ENCODE measurements at places on chromosomes 2 and 18.

DNA sequence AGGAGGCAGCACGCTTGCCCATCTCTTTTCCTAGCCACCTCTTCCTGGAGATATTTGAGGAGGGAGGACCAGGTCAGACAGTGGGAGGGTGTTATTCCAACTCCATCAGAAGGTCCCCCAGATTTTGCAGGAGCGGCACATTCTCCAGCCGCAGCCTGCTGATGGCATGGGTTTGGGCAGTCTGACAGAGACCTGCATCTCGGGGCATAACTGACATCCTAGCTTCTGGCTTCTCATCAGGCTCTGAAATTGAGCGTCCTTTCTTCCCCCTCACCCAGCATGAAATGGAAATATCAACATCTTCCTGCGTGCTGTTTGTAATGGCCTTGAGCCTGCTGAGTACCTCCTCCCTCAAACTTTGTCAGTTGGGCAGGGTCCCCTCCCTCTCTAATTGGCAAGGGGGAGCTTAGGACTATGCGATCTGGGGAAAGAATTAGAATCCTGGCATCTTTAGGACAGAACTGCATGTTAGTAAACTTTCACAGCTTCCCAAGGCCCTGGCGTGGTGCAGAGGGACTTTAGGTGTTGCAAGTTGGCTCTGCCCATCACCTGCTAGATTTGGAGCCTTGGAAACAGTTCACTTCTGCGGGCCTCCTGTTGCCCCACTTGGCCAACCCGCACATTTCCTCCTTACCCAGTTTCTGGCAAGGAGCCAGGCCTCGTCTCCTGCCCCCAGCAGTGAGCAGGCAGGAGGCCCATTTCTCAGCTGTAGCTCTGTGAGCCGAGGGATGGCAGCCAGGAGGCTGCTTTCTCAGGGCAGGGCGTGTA is 2.2 kb downstream of the ITM2C start:
- no peak for DNase-seq

DNA sequence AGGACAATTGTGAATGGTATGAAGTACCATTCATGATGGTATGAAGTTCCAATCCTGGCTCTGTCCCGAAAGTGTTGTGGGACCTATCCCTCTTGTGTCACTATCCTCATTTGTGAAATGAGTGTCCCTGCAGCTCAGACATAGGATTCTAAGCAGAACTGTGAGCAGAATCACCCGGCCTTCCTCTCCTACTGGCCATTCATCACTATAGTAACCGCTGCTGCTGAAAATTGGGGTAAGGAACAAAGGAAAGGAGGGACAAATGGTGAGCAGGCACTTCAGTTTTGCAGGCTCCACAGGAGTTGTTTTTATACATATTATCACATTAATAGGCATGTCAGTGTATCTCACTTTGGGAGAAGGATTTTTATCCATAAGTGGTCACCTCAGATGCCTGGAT is 27.4 kb downstream of the SMYD1 start:
- no peak for DNase-seq

- peak; percentile 90 for DNase-seq
Observed at GRCh38 chr2:101704046-101704466, 6.5 kb downstream of the MAP4K4 start.

DNA sequence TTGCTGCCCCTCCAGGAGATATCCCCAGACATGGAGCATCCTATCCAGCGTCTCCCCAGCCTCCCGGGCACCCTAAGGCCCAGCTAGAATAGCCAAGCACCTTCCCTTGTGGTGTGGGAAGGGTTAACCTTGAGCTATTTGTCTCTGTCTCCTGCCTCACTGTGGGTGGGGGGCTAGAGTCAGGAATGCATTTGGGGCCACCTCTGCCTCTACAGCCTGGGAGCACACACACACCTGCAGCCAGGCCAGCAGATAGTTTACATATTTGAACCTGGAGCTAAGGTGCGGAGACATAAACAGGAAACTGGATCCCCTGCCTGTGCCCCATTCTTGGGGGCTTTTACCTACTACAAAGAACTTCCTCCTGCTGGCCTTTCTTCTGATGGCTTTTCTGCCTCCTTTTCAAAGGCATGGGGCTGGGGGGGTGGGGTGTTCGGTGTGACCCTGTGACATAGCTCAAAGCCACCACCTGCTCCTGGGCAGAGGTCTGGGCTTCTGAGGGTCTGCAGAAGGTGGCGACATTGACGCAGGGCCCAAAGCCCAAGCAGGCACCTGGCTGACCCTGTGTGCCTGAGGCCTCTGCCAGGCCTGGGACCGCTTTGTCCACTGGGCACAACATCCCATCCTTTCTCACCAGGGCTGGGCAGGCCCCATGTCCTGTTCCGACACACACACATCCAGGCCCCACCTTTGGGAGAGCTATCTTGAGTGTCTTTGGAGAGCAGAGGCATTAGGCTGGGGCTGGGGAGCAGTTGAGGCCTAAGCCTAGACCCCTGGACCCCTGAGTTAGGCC is 34.2 kb downstream of the EMX1 start:
- DNase-seq, result no peak

DNA sequence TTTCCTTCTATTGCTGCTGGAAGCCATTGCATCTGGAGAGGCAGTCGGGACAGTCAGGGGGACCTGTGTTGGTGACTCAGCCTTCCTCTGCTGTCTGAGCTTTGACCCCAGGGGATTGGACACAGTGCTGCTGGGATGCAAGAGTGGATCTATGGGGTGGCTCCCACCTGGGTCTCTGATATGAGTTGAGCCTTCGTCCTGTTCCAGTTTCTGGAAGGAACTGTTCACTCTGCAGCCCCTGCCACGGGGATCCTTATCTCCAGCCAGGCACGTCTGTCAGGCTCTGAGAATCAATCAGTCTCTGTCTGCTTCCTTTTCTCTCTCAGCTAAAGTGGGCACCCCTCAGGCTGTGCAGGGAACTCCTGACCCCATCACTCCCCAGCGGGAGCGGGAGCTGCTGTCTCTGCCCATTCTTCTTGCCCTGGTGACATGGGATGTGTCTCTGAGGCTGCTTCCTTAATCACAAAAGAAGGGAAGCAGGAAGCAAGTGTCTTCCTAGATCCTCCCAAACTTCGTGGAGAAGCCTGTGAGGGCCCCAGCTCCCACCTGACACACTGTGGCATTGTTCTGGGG is 51.7 kb downstream of the ARHGAP28 start:
- no peak for DNase-seq

GRCh38 chr2:240650254-240650965 is 25.1 kb downstream of the GPR35 start:
- DNase-seq, result no peak

GRCh38 chr2:117067900-117068299 is 746.6 kb upstream of the DDX18 start:
- no peak for DNase-seq

GRCh38 chr2:145323512-145323911 is 803.6 kb upstream of the ZEB2 start:
- DNase-seq, result peak; percentile 16

DNA sequence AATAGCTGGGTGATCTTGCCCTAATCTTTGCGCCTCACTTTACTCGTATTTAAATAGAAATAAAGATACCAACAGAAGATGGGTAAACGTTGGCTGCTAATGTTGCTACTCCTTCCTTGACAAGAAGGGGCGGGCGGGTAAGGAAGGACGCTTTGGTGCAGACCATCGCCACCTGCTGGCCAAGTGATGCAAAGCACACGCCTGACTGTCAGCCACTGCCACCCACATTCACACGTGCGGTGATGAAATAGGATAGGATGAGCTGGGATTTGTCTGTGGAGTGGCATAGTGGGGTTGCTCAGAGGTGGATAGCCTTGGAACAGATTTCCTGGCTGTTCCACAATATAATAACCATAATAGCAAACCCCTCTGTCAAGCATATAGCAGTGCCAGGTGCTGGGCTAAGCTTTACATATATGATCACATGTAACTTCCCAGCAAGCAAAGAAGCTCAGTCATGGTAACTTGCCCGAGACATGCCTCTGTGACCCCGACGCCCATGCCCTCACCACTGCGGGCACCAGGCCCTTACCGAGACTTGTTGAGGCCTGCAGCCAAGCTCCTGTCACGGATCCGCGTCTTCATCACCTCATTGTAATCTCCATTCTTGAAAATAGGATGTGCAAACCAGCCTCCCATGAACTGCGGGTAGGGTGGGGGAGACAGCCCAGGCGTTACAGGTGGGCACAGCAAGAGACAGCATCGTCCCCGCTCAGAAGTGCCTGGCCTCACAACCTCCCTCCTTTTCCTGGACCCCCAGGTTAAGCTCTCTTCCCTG is 39.3 kb downstream of the LCT start:
- DNase-seq, result peak; percentile 88

GRCh38 chr2:85357736-85358135 is 3.2 kb downstream of the ELMOD3 start:
- no peak for DNase-seq

DNA sequence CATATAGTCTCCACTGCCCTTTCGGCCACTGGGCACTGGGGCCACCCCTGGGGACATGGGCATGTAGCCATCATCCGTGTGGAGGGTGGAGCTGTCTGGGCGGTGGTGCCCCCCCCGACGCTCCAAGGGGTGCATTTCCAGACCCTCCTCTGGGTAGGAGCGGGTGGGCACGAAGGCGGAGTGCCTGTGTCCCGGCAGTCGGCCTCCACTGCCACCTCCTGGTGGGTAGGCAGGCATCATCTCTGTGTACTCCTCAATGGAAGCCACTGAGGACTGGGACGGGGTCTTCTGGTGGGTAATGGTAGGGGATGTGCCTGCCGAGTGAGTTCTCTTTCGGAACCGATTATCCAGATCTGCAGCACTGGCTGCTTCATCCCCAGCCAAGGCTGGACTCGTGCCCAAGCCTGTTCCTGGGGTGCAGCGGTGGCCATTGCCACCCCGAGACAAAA is 2.8 kb downstream of the IRS1 start:
- DNase-seq, result peak; percentile 64

- DNase-seq, result no peak
Observed at GRCh38 chr18:70457223-70457622, 168.4 kb downstream of the SOCS6 start.

DNA sequence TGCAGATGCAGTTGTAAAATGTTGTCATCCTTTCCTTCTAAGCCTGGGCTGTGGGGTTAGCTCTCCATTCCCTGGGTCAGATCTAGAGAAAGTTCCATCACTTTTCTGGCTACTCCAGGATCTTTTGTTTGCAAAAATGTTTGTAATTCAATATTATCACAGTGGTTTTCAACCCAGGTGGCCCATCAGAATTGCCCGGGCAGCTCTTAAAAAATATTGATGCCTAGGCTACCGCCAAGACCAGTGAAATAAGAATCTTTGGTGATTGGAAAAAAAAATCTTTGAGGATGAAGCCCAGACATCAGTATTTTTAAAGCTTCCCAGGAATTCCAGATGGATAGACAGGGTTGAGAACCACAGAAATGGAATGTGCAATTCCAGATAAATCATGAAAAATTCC is 232.5 kb upstream of the SPRED2 start:
- no peak for DNase-seq

- DNase-seq, result no peak
Observed at GRCh38 chr2:128437204-128437565, 118.5 kb upstream of the HS6ST1 start.

DNA sequence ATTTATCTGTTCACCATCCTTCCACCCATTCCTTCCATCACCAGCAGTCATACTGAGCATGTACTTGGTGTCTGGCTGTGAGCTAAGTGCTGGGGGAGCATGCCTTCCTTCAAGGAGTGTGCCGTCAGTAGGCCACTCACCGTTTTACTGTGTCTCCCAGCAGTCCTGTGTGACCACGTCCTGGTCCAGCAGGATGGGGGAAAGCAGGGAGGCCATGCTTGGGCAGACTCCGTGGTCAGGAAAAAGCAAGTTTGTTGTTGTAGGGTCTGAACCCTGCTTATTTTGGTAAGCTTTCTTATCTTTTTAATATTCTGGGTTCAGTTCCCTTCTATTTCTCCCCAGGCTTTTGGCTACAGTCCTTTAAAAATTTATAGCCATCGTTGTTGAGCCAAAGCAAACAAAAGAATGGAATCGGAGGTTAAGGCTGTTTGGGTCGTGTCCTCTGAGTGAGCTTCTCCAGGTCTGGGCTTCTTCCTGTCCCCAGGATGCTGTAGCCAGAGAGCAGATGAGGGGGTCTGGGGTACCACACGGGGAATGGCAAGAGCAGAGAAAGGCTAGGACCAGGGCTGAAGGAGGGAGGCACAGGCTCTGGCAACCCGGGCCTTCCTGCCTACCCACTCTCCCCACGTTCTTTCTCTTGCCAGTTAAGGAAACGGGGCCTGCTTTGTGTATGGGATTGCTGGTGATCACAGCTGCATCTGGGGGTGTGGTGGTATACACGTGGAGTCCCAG is 13.5 kb downstream of the SLC30A3 start:
- DNase-seq, result peak; percentile 31

GRCh38 chr2:64789466-64790320 is 136.0 kb upstream of the SERTAD2 start:
- no peak for DNase-seq

GRCh38 chr18:24754583-24755253 is 294.3 kb downstream of the HRH4 start:
- DNase-seq, result no peak

DNA sequence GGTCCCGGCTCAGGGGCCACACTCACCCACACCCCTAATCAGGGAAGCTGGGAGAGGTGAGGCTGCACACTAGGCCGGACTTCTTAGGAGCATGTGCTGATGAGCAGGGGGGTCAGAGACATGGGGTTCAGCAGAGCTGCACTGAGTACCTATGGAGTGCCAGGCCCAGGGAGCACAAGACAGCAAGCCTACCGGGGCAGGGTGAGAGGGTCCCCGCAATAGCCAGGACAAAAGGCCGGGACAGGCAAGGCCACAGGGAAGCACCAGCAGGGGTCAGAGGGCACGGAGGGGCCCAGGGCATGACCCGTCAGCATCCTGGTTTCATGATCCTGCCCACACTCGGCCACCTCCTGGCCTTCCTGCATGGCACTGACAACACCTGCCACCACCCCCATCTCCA is 73.5 kb downstream of the TNS1 start:
- DNase-seq, result no peak

DNA sequence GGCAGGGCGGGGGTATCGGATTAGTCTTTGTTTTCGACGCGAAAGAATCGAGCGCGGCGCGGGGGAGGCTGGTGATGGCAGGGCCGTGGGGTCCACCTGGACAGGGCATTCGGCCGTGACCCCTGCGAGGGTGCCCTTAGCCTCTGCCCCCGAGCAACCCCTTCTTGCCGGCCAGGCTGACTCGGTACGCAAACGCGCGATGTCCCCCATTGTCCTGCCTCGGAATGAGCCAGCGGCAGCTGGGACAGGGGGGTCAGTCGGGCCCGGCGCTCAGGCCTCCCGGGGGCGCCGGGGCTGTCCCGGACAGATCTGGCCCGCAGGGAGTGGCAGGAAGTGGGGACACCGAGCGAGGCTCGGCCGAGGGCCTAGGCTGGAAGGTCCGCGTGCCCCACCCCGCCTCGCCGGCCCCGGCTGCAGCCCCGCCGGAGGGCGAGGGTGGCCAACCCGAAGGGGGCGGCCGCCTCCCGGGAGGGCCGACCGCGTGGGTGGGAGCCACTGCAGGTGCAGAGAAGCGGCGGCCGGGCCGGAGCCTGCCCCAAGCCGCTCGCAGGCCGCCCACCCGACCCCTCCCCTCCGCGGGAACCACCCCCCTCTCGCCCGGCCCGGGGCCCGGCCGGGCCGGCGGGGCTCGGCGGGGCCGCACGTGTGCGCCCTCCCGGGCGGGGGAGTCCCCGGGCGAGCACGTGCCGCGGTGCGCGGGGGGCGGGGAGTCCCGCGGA is at the start of gene TET3:
Gene TET3 (plus strand): TSS at position 708 of the 719 bp plus-strand sequence. CDS start 1,494 bp downstream, outside the sequence.
- no peak for DNase-seq

GRCh38 chr2:10500601-10501361 is 52.7 kb upstream of the ODC1 start:
- DNase-seq, result no peak

- DNase-seq, result peak; percentile 99
Observed at GRCh38 chr2:160666154-160667060, 172.8 kb upstream of the RBMS1 start.

- DNase-seq, result no peak
Observed at GRCh38 chr18:69948919-69949537, 1.4 kb upstream of the CD226 start.

- DNase-seq, result no peak
Observed at GRCh38 chr2:127614731-127615130, 31.2 kb upstream of the GPR17 start.

Measured in choroid plexus epithelial cell (primary cell).